ENCODE measurements at places on chromosomes 1 and 21.

- no peak for DNase-seq
These were observed 894 bp downstream of the TCEA3 start for GRCh38 chr1:23423415-23424292.

GRCh38 chr21:45401916-45402900 is 2.8 kb upstream of the COL18A1 start:
- no peak for DNase-seq

- DNase-seq, result no peak
These were observed 22.4 kb upstream of the ACTN2 start for GRCh38 chr1:236663934-236664333.

- DNase-seq, result peak; percentile 39
These were observed at the start of gene EFNA1 for GRCh38 chr1:155127105-155127966. TSS of gene EFNA1 (plus strand) at chr1:155127876. CDS start at chr1:155127978, 102 bp downstream.

- DNase-seq, result no peak
These were observed 179.6 kb upstream of the CAMK1G start for GRCh38 chr1:209403921-209404320.

- peak; percentile 35 for DNase-seq
These were observed 112.1 kb downstream of the HLCS start for GRCh38 chr21:36854391-36854790.

DNA sequence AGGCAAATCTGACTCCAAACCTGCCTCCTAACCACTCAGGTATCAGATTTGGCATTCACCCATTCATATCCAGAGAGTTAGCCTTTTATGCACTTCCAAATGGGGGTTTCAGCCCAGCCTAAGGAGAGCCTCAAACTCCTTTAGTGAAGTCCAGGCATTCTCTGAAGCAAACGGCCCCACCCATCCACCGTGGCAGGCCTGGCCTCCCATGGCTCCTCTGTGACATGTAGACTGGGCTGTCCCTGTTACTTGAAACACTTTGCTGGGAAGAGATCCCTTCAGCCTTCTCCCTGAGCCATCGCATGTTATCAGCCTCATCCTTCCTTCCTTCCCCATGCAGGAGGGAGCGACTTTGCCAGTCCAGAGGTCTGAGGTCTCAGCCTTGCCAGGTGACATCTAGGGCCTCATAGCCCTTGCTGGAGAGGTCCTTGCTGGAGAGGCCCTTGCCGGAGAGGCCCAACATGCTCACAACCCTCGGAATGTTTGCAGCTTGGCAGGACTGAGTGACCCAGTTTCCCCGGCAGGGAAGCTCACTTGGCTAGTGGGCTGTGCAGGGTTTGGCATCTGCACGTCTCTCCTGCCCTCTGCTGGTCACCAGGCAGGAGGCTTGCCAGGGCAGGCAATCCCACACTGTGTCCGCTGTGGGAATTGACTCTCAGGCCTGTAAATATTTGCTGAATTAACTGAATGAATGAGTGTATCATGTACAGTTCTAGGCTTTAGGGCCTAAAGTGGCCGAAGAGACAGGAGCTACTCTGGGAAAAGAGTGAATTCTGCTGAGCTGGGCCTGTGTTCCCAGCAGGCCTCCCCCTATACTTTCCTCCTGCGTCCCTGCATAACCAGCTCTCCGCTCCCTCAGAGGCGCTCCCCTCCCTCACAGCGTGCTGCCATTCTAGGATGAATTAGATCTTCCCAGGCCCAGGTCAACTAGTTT is 26.7 kb upstream of the RBM15 start:
- peak; percentile 66 for DNase-seq
